Gastroesophageal sphincter (tissue), 4 donors: ENCODE measurements at places on chromosomes 2 and 18.
A peak's percentile ranks its signal among the peaks of the same experiment; 100 is the strongest.

DNA sequence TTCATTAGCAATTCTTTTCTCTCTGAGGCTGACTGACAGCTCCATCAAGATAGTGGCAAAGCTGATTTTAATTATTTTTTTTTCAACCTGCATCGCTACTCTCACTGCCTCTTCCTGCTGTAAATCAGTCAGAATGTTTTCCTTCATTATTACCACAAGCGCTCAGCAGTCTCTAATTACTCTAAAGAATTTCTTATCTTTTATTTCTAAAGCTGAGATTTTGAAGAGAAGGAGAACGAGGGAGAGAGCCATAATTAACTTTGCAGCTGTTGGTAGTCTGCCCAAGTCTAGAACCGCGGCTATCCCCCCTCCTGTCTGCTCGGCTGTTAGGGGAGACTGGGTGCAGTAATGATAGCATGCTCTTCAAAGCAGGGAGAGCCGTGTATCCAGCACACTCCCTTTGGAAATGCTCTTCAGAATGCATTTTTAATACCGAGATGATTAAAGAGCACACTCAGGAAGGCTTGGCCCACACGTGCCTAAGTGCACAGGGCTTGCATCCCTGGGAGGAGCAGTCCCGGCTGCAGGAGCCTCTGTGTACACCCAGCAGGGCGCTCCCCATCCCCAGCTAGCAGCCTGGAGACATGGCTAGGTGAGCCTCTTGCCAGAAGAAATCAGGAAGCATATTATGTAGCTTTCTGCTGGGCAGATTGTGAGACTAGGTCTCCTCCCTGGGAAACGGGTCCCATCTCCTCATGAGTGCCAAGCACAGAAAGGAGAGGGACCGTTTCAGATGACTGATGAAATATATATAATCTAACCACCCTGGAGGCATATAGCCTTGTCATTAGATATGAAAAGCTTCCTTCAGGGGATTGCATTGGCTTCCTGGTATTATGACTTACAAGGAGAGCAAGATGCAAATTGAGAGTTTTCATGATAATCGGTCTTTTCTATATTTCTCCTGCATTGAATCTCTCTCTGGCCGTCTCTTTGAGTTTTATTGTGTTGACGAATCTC, 555.2 kb downstream of the CMPK2 start:
- no peak for ATAC-seq

DNA sequence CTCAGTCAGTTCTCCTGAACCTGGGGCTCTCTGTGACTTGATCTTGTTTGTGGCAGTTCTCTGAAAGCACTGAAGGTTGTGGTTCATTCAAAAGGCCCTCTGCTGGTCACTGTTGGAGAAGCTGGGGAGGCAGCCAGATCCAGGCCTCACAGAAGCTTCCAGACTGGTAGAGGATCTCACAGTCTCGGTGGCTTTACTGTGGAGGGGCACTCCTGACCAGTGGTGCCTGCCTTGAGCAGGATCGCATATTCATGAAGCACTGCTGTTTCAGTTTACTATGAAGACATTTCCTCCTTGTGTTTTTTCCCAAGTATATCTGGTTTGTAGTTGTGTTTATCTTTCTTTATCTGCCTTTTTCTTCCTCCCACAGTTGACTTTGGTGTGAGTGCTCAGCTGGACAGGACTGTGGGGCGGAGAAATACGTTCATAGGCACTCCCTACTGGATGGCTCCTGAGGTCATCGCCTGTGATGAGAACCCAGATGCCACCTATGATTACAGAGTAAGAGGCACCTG, 133.9 kb downstream of the MAP4K4 start:
- ATAC-seq: peak; percentile 85

DNA sequence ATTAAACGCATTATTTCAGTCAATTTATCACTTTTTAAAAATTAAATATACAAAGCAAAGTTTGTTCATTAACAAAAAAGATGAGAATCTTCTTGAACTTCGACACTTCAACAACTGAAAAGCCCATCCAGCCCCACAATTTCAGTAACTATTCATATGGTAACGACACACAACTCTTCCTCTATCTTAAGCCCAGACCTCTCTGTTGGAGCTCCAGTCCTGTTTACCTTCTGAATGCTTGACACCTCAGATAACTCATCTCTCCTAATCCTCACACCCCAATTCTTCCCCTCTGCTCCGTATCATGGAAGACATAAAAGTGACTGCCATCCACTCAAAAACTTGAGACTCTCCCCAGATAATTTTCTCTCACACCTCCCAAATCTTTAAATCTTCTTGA, 12.6 kb downstream of the USP37 start:
- no peak for ATAC-seq

- ATAC-seq: no peak
These were observed 16.4 kb downstream of the CEP76 start for GRCh38 chr18:12686100-12686499.

- ATAC-seq: no peak
These were observed 36.9 kb downstream of the TBC1D8 start for GRCh38 chr2:101114268-101114783.

GRCh38 chr2:18721038-18721922, 131.9 kb upstream of the NT5C1B start:
- ATAC-seq: no peak

GRCh38 chr2:221571551-221572218, 419 bp downstream of the EPHA4 start:
- ATAC-seq: peak; percentile 1

GRCh38 chr2:40488101-40488601, 36.3 kb upstream of the SLC8A1 start:
- ATAC-seq: peak; percentile 21

- no peak for ATAC-seq
These were observed 222.9 kb downstream of the PTPRM start for GRCh38 chr18:7789856-7790552.

GRCh38 chr18:35458677-35459441, 38.9 kb downstream of the INO80C start:
- peak; percentile 73 for ATAC-seq

DNA sequence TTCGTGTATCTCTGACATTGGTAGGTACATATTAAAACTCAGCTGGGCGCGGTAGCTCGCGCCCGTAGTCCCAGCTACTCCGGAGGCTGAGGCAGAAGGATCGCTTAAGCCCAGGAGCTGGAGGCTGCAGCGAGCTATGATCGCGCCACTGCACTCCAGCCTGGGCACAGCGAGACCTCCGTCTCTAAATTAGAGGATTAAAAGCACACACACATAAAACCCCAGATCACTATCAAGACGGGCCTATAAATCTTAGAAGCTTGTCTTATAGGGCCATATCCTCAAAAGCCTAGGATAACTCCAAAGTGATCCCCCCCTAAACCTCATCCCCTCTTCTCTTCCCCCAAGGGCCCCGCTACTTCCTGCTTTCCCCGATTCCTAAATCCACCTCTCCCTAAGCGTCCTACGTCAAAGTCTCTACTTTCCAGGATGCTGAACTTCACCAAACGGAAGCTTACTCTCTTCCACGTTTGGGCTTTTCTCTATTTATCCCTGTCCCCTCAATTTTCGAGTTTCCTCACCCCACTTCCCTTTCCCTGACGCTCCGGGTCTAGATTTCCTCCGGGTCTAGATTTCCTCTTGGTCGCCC, 707 bp downstream of the KRCC1 start:
- ATAC-seq: peak; percentile 3

GRCh38 chr2:71736986-71737385, 283.6 kb downstream of the DYSF start:
- no peak for ATAC-seq

GRCh38 chr2:99836690-99837605, 305.4 kb downstream of the AFF3 start:
- ATAC-seq: no peak

DNA sequence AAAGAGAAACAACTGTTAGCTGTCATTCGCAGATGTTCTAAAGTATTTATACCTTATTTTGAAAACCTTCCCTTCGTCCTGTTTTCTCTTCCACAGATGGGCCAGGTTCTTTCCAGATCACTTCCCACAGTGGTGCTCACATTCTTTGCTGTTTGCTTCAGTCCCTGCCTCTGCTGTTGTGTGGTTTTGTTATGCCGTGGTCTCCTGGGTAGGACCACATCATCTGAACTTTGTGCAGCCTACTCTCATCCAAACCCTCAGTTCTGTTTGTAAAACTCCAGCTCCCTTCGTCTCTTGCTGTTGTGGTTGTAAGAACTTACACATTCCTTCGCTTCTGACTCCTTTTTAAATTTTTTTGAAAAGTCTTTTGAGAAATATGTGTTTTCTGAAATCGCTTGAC, 38.1 kb downstream of the ZNF236 start:
- no peak for ATAC-seq

GRCh38 chr2:141348481-141348880, 782.3 kb downstream of the LRP1B start:
- no peak for ATAC-seq

- no peak for ATAC-seq
These were observed 187.3 kb downstream of the CAMKMT start for GRCh38 chr2:44549099-44549471.

- ATAC-seq: no peak
These were observed 3.5 kb downstream of the BIN1 start for GRCh38 chr2:127103243-127104165.

DNA sequence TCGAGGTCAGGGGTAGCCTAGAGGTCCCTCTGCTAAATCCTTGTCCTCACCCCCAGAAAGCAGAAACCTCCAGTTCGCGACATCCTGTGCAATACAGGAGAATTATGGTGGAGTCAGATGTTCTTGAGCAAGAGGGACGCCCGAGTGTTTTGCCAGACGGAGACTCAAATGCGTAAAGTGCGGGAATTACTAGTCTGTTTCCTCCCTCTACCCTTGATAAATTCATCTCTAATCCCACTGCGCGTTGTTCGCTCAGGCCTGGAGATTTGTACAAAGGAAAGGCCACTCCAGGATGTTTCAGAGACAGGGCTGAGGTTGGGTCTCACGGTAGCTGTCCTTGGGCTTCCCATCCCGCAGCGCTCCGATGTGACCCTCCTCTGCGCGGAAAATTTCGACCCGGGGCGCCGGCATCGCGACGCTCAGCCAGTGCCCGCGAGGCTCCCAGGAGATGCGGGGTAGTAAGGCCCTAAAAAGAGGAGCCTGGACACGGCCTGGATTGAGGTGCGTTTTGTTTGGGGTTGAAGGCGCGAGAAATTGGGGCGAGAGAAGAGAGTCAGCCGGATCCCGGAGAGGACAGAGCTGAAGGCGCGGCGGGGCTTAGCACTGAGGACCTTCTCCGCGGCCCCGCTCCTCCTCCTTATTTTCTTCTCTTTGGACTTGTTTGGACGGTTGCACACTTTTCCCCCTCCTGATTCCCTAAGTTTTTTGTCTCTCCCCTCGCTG, 2.6 kb upstream of the NEUROD1 start:
- ATAC-seq: no peak

DNA sequence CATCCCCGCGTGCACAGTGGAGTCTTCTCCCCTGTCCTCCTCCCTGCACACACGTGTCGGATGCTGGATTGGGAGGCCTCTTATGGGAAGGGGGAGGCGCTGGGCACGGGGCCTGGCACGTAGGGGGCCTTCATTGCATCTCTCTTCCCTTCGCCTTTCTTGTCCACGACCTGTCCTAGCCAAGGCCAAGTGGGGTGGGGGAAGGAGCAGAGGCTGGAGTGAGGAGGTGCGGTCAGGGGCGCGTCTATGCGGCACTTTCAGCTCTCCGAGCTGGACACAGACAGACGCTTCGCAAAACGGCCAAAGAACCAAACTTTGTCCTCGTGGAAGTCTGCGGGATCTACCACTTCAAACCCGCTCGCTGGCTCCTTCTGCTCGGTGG, 13.4 kb downstream of the ALPG start:
- ATAC-seq: no peak
